ENCODE measurements at places on chromosomes 16 and 17. TPM values are rescaled to one million over a fixed set of nuclear protein-coding genes. Genes with fewer than 3 reads are reported as not detected.

Gene CRYBA1
- total RNA-seq = not detected

Gene KRTAP17-1
- not detected for total RNA-seq

Gene PIK3R5
- total RNA-seq = 10.6 TPM

DNA sequence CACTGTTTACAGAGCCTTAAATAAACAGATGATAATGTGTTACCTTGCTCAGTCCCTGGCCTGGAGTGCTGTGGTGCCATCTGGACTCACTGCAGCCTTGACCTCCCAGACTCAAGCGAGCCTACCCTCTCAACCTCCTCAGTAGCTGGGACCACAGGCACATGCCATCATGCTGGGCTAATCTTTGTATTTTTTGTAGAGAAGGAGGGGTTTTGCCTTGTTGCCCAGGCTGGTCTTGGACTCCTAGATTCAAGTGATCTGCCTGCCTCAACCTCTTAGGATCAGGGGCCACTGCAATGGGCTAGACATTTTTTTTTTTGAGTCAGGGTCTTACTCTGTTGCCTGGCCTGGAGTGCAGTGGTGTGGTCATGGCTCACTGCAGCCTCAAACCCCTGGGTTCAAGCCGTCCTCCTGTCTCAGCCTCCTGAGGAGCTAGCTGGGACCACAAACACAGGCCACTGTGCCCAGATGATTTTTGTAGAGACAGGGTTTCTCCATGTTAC is 5.0 kb upstream of the NAGLU start:
- H3K36me3 ChIP-seq = no peaks in the 10 kb centered on the region
- no peak overlapping the region for H3K4me3 ChIP-seq
- H3K4me1 ChIP-seq = peaks cover 50% of the 10 kb centered on the region
- H3K27ac ChIP-seq = peak overlapping the region; percentile 70
- DNase-seq = no peak
- no peaks in the 10 kb centered on the region for H3K27me3 ChIP-seq

DNA sequence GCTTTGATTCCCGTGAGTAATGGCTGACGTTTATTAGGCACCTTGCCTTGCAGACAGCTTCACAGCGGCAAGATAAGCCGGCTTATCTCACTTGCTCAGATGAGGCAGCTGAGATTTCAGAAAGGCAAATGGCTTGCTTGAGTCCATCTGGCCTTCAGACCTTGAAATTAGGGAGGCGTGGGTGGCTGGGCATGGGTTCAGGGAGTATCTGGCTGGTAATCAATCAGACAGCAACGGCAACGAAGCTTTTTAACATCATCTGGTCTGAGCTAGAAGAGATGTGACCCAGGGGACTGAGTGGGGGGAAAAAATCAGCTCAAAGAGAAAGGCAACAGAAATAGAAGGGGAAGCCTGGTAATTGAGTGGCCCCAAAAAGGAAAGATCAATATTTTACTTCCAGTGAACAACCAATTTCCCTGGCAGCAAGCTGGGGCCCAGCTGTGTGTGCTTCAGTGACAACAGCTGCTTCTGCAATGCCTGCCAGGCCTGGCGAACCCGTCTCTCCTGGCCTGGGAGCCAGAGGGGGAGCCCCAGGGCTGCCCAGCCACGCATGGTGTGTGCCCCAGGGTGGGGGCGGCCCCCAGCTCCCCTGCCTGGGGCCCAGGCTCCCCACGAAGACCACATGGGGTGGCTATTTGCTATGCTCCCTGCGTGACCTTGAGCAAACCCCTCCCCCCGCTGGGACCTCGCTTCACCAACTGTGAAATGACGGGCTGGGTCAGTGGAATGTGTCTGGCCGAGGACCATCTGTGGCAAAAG is 34.0 kb downstream of the RAB11FIP4 start:
- H3K4me3 ChIP-seq = no peak overlapping the region
- H3K4me1 ChIP-seq = no peaks in the 10 kb centered on the region
- DNase-seq = no peak
- no peak overlapping the region for H3K27ac ChIP-seq

GRCh38 chr16:86044881-86045590 is 146.1 kb downstream of the IRF8 start:
- H3K27me3 ChIP-seq = no peaks in the 10 kb centered on the region
- no peaks in the 10 kb centered on the region for H3K4me1 ChIP-seq
- no peak for DNase-seq
- H3K27ac ChIP-seq = no peak overlapping the region

GRCh38 chr17:40122136-40122998 is 596 bp downstream of the MSL1 start:
- peaks cover 17% of the 10 kb centered on the region for H3K4me1 ChIP-seq
- H3K27ac ChIP-seq = peak overlapping the region; percentile 99
- no peaks in the 10 kb centered on the region for H3K27me3 ChIP-seq

GRCh38 chr16:15404792-15405191 is 9.2 kb downstream of the MPV17L start:
- no peak overlapping the region for H3K4me3 ChIP-seq
- no peak overlapping the region for H3K27ac ChIP-seq
- DNase-seq = no peak
- no peaks in the 10 kb centered on the region for H3K36me3 ChIP-seq
- H3K27me3 ChIP-seq = no peaks in the 10 kb centered on the region
- H3K4me1 ChIP-seq = no peaks in the 10 kb centered on the region

DNA sequence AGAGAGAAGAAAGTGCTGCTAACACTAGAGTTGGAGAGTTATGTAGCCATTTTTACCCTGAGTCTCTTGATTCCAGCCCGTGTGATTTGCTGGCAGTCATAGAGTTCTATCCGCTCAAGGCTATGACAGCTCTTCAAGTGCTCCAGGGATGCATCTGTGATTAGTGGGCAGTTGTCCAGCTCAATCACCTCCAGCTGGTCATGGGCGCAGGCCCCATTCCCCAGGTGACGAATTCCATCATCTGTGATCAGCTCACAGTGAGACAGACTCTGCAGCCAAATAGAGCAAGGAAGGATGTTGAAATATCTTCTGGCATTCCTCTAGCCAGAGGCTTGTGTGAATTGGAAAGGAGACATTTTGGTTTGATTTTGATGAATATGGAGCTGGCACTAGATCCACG is 38.4 kb upstream of the STAC2 start:
- no peak for DNase-seq
- H3K4me1 ChIP-seq = no peaks in the 10 kb centered on the region
- H3K27me3 ChIP-seq = no peaks in the 10 kb centered on the region
- no peaks in the 10 kb centered on the region for H3K36me3 ChIP-seq

Data from vagina (tissue), 2 donors.